ENCODE measurements at places on chromosomes 2 and 18.
A peak's percentile ranks its signal among the peaks of the same experiment; 100 is the strongest.

DNA sequence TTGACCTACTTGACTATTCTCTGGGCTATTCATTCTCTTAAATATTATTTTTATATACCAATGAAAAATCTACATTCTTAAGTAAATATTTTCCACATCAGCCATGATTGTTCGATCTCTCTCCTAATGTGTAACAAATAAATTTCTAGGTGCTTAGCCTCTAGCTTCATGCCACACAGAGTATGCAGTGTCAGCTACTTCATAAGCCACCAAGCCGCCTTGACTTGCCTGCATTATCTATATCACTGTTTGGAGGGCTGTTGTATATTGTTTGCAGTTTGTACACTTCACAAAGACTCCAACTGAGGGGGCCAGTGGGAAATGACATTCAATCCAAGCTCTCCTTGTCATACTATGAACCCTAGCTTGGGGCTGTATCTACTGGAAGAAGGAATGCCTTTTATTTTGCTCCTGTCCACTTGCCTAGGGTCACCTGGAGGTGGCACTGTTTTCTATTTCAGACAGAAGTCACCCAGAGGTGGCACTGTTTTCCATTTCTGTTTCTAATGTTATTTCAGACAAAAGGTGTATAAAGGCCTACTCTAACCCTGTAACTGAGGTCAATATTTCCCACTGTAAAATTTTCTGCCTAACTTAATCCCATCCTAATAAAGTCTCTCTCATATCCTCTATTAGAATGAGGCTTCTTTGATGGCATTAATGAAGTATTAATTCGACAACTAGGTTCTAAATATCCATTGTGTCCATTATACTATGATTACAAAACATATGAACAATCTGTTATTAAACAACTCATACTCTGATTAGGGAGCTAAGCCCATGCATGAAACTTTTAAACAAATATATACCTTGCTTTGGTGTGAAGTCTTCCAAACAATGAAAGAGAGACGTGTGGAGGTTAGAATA lies 36.4 kb downstream of the COL5A2 start:
- H3K27me3 ChIP-seq, result no peaks in the 10 kb centered on the region
- H3K27ac ChIP-seq, result no peak overlapping the region
- peaks cover 15% of the 10 kb centered on the region for H3K4me1 ChIP-seq
- DNase-seq, result no peak
- H3K36me3 ChIP-seq, result no peaks in the 10 kb centered on the region

GRCh38 chr2:127857265-127857808 lies 618 bp downstream of the POLR2D start:
- peaks cover 10% of the 10 kb centered on the region for H3K36me3 ChIP-seq
- no peak for DNase-seq

DNA sequence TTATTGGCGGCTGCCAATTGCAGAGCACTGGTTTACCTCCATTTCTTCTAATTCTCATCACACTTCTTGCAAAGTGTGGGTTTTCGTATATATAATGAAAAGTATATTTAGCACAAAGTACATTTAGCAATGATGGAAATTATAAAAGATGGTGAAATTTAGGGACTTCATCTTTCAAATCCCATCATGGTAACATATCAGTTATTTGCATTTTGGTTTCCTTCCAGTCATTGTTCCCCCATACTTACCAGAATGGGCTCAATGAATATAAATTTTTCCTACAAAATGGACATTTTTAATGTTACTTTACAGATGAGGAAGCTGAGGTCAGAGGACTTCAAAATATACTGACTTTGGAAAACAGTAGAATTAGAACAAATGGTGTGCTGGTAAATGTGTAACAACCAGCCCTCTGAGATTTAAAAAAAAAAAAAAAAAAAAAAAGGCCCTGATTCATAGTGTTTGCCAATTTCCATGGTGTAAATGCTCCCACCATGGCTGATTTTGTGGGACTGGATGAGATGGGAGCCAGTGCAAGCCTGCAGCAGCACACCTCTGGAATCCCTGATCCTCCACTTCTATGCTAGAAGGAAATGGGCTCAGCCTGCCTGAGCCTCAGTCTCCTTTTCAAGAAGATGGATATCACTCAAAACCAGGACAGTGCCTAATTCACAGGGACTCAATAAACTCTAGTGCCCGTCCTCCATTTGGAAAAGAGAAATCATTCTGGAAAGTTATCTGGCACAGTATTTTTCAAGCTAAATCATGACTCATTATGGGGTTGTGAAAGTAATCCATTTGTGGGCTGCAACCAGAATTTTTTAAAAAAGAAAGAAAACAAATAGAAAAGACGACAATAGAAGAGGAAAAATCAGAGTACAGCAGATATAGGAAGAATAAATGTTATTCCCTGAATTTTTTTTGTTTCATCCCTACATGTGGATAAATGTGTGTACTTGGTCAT lies 34.0 kb downstream of the LBH start:
- DNase-seq, result no peak
- no peaks in the 10 kb centered on the region for H3K36me3 ChIP-seq
- no peak overlapping the region for H3K4me3 ChIP-seq
- H3K27me3 ChIP-seq, result no peaks in the 10 kb centered on the region
- peak overlapping the region; percentile 67 for H3K27ac ChIP-seq
- H3K4me1 ChIP-seq, result peaks cover 39% of the 10 kb centered on the region

DNA sequence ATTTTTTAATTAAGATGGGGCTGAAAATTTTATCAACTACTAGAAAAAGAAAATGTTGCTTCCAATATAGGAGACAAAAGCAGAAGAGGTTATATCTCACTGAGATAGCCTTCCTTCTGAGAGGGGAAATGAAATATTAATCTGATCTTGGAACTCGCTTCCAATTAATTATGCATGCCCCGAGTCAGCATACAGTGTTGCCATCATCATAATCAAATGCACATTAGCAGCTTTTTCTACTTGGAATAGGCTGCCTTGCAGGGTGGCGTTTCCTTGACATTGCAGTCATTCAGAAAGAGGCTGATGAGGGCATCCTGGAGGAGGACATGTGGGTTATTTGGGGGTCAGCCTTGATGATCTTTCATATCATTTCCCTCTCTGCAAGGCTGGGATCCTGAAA lies 18.4 kb upstream of the RPL37A start:
- no peaks in the 10 kb centered on the region for H3K4me1 ChIP-seq
- DNase-seq, result no peak
- no peak overlapping the region for H3K27ac ChIP-seq
- no peaks in the 10 kb centered on the region for H3K27me3 ChIP-seq

GRCh38 chr2:18345848-18346247 lies 214.6 kb downstream of the RDH14 start:
- no peaks in the 10 kb centered on the region for H3K4me1 ChIP-seq
- H3K27ac ChIP-seq, result peak overlapping the region; percentile 28
- no peaks in the 10 kb centered on the region for H3K36me3 ChIP-seq
- peak; percentile 62 for DNase-seq
- H3K4me3 ChIP-seq, result no peak overlapping the region
- no peaks in the 10 kb centered on the region for H3K27me3 ChIP-seq

GRCh38 chr2:151632993-151633565 lies 101.2 kb downstream of the NEB start:
- peaks cover 15% of the 10 kb centered on the region for H3K4me1 ChIP-seq
- H3K4me3 ChIP-seq, result no peak overlapping the region

- no peaks in the 10 kb centered on the region for H3K36me3 ChIP-seq
- H3K27me3 ChIP-seq, result no peaks in the 10 kb centered on the region
- H3K4me3 ChIP-seq, result no peak overlapping the region
- DNase-seq, result no peak
- H3K27ac ChIP-seq, result no peak overlapping the region
Measured at GRCh38 chr2:216294305-216294704, 78.0 kb downstream of the MARCHF4 start.

GRCh38 chr18:7784171-7784570 lies 217.1 kb downstream of the PTPRM start:
- H3K27ac ChIP-seq, result no peak overlapping the region
- DNase-seq, result no peak
- no peaks in the 10 kb centered on the region for H3K36me3 ChIP-seq
- no peaks in the 10 kb centered on the region for H3K27me3 ChIP-seq

DNA sequence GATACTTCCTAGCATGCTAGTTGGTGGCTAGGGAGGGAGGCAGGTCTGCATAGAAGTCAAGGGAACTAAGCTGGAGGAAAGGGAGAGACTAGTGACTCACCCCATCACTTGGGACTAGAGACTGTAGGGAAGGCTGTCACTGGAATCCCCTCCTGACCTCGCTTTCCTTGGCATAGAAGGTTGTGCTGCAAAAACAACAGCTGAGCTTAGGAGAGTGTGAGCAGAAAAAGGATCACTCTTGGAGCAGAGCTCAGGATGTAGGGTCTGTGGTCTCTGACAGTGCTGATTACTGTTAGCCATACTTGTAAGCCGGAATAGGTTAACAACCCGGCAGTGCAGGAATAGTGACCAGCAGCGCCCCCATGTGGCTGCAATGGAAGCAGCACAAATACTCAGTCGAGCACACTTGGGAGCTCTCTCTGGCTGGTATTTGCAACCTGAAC lies 66.9 kb upstream of the SMAD2 start:
- no peak overlapping the region for H3K27ac ChIP-seq
- H3K4me3 ChIP-seq, result no peak overlapping the region
- H3K4me1 ChIP-seq, result no peaks in the 10 kb centered on the region
- no peaks in the 10 kb centered on the region for H3K36me3 ChIP-seq
- no peak for DNase-seq
- H3K27me3 ChIP-seq, result no peaks in the 10 kb centered on the region

- DNase-seq, result no peak
- no peaks in the 10 kb centered on the region for H3K27me3 ChIP-seq
- H3K27ac ChIP-seq, result no peak overlapping the region
Measured at GRCh38 chr2:60958800-60959199, 58.7 kb upstream of the PEX13 start.

DNA sequence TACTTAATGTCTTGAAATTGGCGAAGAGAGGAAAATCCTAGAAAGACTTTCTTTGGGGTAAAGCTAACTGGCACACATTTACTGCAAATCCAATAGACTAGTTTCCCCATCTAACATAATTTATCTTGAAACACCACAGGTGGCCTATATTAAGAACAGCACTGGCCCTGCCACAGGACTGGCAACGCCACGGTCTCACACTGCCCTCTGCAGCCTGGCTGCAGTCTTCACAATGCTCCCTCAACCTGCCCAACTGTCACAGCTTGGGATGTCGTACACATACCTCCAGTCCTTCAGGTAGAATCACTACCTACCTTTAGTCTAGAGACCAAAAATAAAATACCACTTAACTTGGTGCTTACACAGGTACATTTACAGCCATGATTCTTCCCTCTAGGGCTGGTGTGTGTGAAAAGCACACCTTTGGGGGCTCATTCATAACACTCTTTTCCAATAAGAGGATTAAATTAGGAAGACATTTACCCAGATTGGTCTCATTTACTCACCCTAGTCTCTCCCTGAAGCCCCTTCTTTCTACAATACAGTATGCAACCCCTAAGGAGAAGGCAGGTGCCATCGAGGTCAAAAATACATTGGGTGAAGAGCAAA lies 222.2 kb downstream of the C1D start:
- no peaks in the 10 kb centered on the region for H3K36me3 ChIP-seq
- no peak overlapping the region for H3K4me3 ChIP-seq
- peak; percentile 61 for DNase-seq
- no peaks in the 10 kb centered on the region for H3K27me3 ChIP-seq

- H3K36me3 ChIP-seq, result no peaks in the 10 kb centered on the region
- no peaks in the 10 kb centered on the region for H3K27me3 ChIP-seq
- H3K27ac ChIP-seq, result no peak overlapping the region
- peaks cover 5% of the 10 kb centered on the region for H3K4me1 ChIP-seq
- DNase-seq, result no peak
Measured at GRCh38 chr2:234969306-234970098, 17.7 kb downstream of the SH3BP4 start.

GRCh38 chr2:184598002-184598315 lies 370 bp upstream of the ZNF804A start:
- H3K27me3 ChIP-seq, result peaks cover 31% of the 10 kb centered on the region
- no peak for DNase-seq
- peak overlapping the region; percentile 63 for H3K4me3 ChIP-seq
- H3K4me1 ChIP-seq, result peaks cover 8% of the 10 kb centered on the region
- H3K27ac ChIP-seq, result peak overlapping the region; percentile 84

DNA sequence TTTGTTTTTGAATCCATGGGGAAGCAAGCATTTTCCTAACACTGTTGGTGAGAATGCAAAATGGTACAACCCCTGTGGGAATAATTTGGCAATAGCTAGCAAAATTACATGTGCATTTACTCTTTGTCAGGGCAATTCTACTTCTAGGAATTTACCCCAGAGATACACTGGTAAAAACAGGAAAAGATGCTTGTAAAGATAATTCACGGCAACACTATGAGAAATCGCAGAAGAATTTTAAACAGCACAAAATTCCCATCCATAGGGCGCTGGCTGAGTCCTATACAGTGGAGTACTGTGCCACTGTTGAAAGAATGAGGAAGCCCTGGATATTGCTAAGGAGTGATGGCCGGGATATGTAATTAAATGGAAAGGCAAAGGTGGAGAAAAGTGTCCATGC lies 75.8 kb downstream of the DGKD start:
- peaks cover 9% of the 10 kb centered on the region for H3K36me3 ChIP-seq
- no peaks in the 10 kb centered on the region for H3K27me3 ChIP-seq
- H3K27ac ChIP-seq, result no peak overlapping the region
- H3K4me1 ChIP-seq, result no peaks in the 10 kb centered on the region

DNA sequence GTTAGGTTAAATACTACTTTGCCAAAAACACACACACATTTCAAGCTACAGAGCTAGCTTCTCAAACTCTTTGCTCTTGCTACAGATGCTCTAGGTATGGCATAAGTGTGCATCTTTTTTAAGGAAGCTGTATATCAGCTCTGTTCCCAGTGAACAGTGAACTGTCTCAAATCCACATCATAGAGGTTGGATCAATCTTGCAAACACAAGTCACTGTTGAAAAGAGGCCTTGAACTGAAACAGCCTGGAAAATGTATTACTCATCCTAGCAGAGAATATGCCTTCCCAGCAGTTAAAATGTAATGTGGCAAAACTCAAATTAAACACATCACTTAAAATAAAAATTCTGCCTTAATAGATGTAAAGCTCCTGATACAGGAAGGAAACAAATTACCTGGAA lies 151.8 kb downstream of the WDPCP start:
- no peaks in the 10 kb centered on the region for H3K27me3 ChIP-seq
- no peak overlapping the region for H3K4me3 ChIP-seq
- no peaks in the 10 kb centered on the region for H3K4me1 ChIP-seq

DNA sequence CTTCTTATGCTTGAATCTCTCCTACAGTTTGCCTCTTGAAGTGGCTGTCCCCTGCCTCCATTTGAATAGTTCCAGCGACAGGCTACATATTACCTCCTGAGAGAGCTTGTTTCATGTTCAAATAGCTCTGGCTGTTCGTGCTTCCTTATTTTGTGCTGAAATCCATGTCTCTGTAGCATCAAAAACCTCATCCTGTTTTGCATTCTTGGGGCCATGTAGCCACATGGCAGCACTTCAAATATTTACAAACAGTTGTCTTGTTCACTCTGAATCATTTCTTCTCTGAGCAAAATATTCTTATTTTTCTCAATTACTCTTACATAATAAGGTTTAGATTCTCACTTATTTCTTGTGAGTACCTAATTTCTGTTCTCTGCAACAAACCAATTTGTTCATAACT lies 1243.1 kb upstream of the NXPH2 start:
- no peak overlapping the region for H3K4me3 ChIP-seq
- no peak for DNase-seq
- no peaks in the 10 kb centered on the region for H3K27me3 ChIP-seq
- H3K4me1 ChIP-seq, result no peaks in the 10 kb centered on the region
- no peak overlapping the region for H3K27ac ChIP-seq
- no peaks in the 10 kb centered on the region for H3K36me3 ChIP-seq
